ENCODE measurements at places on chromosomes 12 and 14.
A peak's percentile ranks its signal among the peaks of the same experiment; 100 is the strongest.

DNA sequence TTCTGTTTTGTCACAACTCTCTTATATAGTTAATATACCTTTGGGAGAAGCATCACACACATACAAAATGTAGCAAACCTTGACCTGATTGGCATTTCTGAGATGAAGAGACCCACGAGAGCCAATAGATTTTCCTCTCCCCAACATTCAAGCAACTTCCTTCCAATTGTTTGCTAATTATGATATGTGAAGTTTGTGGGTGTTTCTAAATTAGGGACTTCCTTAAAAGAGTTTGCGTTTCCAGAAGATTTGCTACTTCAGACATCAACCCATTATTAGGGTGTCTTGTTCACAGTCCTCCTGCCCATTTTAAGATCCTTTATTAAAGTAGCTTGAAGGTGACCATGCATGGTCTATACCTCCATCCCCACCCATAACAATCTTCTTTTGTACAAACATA is 9.4 kb downstream of the AICDA start:
- no peak overlapping the region for H3K4me3 ChIP-seq
- no peak overlapping the region for H3K27ac ChIP-seq
- no peaks in the 10 kb centered on the region for H3K36me3 ChIP-seq

DNA sequence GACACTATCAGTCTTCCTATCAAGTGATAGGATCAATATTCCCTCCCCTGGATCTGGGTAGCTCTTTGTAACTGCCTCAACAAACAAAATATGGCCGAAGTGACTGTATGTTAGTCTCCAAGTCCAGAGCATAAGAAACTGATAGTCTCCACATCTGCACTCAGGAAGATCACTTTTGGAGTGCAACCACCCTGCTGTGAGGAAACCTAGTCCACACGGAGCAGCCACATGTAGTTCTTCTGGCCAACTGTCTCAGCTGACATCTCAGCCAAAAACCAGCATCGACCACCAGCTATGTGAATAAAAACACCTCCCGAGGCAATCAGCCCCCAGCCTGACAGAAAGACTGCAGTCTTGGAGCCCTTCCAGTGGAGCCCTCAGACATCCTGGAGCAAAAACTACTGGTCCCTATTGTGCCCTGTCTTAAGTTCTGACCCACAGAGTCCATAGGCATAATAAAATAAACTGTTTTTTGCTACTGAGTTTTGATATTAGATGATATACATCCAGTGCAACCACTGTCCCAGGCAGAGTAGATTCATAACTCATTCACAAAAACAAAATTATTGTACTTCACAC is 143.8 kb downstream of the MED13L start:
- H3K27ac ChIP-seq, result peak overlapping the region; percentile 4
- H3K4me1 ChIP-seq, result peaks cover 72% of the 10 kb centered on the region
- peak overlapping the region; percentile 42 for H3K4me3 ChIP-seq
- DNase-seq, result no peak

DNA sequence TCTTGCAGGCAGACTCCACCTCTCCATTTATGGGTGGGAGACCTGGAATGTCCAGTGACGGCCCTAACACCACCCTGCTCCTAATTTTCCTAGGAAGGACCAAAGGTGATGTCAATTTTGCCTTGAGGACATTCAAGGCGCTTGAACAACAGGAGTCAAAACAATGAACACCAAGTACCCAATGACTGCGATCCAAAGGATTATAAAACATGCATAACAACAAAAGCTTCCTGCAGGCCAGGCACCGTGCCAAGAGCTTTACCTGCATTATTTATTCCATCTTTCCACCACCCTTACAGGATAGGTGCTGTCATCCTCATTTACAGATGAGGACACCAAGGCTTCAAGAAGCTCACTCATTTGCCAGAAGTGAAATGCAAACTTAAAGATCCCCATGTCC is 15.2 kb upstream of the FOXN3 start:
- DNase-seq, result no peak
- peak overlapping the region; percentile 98 for H3K27ac ChIP-seq

GRCh38 chr14:21279783-21280182 is at the start of gene RPGRIP1:
Gene RPGRIP1, plus strand, starts transcription at chr14:21280083. Its CDS starts 7,894 bp downstream, at chr14:21287977.
- no peaks in the 10 kb centered on the region for H3K4me1 ChIP-seq
- no peak within 1 kb of the TSS for H3K27ac ChIP-seq
- DNase-seq, result no peak
- no peak within 1 kb of the TSS for H3K4me3 ChIP-seq
- H3K36me3 ChIP-seq, result no peaks in the 10 kb centered on the region
